ENCODE measurements at places on chromosomes 7 and 10.

GRCh38 chr10:89563861-89564478 lies 28.6 kb upstream of the SLC16A12 start:
- DNase-seq, result no peak

DNA sequence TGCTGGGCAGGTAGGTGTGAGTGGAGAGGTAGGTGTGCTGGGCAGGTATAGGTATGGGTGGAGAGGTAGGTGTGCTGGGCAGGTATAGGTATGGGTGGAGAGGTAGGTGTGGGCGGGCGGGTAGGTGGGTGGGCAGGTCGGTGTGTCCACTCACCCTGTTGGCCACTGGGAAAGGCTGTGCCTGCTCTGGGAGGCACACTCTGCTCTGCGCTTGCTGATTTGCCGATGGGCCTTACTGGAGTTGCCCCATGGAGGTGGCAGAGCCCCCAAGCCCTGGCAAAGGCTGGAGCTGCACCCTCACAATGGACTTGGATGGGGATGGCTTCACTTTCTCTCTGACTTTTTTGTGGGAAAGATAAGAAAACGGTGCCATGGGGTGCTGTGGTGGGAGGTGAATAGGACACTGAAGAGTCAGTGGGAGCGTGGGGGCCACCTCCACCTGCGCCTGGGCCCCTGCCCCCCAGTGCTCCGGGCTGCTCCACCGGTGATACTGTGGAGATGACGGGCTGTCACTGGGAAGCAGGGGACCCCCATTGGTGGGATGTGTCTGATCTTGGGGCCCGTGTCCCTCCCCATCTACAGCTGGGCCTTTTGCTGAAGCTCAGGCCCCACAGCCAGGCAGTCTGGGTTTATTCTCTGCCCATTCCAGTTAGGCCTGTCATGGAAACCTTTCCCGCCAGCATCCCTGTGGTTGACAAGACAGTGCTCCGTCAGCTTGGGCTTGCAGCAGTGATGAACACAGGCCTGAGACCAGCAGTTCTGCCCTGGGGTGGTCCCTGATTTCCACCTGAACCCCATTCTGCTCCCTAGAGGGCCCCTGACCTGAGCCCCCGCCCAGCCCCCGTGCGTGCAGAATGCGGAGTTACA lies 75.0 kb downstream of the NKX6-2 start:
- DNase-seq, result peak; percentile 1

DNA sequence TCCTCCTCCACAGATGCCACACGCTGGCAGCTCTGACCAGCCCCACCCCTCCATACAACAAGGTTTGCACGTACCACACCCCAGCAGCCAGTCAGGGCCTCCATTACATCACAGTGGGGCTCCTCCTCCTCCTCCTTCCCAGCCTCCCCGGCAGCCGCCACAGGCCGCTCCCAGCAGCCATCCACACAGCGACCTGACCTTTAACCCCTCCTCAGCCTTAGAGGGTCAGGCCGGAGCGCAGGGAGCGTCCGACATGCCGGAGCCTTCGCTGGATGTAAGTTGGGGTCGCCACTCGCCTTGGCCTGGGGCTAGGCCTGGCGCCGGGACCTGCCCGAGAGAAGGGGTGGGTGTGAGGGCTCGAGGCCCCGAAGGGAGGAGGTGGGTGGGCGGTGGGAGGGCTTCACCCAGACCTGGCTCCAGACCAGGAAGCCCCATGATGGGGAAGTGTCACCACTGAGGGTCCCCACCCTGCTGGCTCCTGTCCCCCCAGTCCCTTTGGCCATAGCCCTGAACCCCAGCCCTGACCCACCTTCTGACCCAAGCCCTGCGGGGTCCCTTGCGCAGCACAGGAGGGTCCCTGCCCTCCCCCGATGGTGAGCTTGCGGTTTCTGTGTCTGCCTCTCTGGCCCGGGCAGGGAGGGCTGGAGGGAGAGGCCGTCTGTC lies 36.2 kb upstream of the PPIF start:
- DNase-seq, result peak; percentile 47

DNA sequence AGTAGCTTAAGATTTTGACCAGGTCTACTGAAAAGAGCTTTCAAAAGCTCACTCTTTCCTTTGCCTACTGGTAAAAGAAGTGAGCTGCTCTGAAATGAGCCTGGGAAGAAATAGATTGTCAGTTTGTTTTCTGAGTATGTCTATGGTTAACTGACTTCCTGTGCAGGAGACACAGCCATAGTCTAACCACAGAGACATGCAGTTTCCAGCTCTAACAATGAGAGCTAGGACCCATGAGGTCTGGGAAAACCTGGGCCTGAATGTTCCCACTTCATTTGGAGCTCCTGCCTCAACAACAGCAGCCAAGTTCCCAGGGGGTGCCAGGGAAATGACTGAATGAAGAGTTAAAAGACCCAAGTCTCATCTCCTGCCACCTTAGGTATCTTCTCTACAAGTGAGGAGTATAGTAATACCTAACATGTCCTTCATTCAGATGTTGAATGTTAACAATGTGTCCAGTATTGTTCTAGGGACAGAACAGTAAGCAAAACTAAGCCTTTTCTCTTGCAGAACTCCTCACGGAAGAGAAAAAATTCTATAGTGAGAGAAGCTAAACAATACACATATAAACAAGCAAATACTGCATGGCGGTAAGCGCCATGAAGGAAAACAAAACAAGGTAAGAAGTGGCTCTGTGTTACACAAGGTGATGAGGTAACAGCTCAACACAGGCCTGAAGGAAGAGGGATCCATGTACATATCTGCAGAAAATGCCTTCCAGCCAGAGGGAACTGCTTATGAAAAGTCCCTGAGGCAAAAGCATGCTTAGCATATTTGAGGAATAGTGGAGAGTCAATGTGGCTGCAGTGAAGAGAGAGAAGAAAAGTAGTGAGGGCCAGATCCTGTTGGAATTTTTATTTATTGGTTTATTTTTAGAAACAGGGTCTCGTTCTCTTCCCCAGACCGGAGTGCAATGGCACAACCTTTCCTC lies 26.4 kb upstream of the ANKRD1 start:
- DNase-seq, result no peak

DNA sequence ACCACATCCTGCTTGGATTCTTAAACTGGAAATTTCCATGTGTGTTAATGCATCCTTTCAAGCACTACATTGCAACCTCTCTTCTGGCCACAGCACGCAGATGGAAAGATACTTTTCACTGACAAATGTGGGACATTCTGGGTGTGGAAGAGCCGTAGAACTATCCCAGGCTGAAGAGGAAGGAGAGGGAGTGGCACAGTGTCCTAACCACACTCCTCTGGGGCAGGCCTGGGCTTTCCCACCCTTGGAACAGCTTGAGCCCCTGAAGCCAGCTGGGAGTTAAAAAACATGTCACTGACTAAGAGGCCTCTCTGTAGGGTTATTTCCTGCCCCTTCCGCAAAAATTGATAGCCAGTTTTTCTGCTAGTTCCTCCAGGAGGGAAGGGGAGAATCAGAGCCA lies 34.0 kb upstream of the DNMBP start:
- DNase-seq, result no peak

GRCh38 chr7:78039790-78040776 lies 241.5 kb downstream of the PHTF2 start:
- DNase-seq, result no peak

DNA sequence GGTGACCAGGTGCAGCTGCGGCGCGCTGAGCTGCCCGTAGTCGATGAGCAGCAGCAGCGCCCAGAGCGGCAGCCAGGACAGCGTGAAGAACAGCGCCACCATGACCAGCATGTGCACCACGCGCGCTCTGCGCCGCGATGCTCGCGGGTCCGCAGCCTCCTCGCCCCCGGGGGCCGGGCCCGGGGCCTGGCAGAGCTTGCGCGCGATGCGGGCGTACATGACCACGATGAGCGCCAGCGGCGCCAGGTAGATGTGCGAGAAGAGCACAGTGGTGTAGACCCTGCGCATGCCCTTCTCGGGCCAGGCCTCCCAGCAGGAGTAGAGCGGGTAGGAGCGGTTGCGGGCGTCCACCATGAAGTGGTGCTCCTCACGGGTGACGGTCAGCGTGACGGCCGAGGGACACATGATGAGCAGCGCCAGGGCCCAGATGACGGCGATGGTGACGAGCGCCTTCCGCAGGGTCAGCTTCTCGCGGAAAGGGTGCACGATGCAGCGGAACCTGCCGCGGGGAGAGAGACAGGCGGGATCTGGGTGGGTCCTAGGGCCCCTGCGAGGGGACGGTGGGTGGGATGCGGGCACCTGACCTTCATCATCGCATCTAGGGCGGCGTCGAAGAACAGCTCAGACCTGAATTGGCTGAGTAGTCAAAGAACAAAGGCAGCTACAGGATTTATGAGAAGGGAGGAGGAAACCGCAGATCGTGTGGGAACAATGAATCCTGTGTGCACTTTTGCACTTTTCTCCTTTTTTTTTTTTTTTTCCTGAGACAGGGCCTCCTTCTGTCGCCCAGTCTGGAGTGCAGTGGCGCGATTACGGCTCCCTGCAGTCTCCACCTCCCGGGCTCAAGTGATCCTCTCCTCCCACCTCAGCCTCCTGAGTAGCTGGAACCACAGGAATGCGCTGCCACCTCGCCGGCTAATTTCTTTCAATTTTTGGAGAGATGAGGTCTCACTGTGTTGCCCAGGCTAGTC lies 22.4 kb upstream of the PPA1 start:
- no peak for DNase-seq

DNA sequence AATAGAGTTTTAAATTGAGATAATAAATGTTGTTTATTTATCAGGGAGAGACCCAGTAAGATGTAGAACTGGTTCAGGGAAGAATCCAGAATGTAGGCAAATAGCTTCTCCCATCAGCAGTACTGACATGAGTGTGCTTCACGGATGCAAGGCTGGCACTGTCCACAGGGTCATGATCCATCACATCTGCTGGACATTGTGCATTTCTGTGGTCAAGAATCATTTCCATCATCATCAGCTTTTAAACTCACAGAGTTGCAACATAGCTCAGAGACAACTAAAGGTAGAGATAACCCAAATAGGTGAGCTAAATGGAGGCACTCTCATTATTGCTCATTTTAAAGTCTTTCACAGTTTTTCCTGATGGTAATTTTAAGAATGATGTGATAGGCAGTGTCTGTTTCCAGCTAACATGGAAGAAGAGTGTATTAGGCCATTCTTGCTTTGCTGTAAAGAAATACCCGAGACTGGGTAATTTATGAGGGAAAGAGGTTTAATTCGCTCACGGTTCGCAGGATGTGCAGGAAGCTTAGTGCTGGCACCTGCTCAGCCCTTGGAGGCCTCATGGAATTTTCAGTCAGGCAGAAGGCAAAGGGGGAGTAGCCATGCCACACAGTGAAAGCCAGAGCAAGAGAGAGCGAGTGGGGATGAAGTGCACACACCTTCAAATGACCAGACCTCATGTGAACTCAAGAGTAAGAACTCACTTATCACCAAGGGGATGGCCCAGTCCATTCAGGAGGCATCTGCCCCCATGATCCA lies 80.8 kb downstream of the INPP5A start:
- no peak for DNase-seq

DNA sequence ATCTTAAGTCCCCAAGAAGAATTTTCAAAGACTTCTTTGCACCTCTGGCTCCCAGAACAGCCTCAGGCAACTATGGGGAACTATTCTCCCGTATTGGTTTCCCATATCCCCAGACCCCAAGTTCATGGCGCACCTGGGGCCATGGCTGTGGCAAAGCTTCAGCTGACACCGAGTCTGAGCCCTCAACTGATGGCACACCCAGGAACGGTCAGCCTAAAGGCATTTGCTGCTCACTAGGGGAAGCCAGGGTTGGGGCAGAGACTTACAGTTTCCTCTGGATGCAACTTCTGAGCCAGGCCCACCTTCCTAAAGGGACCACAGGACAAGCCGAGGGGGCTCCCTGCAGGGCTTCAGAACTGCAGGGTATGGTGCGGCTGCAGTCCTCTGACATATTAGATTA lies 13.7 kb upstream of the CPA1 start:
- no peak for DNase-seq

GRCh38 chr10:78756604-78757343 lies 312.0 kb upstream of the ZMIZ1 start:
- no peak for DNase-seq

DNA sequence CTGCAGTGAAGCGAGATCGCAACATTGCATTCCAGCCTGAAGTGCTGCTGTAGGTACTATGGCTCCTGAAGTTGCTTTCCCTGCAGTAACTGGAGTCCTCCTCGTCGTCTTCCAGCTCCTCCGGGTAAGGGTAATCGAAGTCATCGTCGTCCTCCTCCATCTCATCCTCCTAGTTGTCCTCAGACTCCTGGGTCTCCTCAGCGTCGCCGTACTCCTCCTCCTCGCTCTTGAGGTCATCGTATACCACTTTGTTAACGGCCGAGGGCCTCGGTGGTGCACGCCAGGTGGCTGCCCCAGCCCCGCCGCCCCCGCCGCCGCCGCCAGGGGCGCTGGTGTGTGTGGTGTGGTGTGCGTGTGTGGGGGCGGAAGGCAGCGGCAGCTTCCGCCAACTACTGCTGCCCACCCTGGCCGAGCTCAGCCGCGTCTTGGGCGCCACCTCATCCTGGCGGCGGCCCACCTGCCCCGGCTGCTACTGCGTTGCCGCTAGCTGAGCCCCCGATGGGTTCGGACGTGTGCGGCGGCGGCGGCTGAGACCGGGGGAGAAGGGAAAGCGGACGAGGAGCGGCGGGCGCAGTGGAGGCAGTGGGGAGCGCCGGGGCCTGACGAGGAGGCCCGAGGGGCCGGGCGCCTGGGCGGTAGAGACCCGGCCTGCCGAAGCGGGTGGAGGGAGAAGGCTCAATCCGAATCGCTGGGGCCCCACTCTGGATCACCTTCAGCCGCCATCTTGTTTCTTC lies 11.8 kb upstream of the ACBD5 start:
- peak; percentile 41 for DNase-seq

DNA sequence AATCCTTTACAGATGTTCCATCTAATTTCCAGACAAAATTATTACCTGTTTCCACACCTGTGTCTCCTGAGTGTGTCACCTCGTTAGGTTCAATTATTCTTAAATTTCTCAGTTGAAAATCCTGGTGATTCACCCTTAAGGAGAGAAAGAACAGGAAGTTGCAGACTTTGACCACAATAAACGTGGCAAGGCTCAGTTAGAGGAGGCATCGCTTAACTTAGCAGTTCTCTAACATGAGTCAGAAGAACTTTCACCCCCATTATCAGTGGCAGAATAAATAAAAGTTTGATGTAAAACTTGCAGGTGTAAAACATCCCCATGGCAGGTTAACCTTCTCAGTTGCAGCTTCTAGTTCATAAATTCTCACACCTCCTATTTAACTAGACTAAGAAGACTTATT lies 8.3 kb downstream of the XPNPEP1 start:
- DNase-seq, result no peak

- no peak for DNase-seq
Observed at GRCh38 chr7:55962014-55962413, 2.4 kb upstream of the NIPSNAP2 start.

- no peak for DNase-seq
Observed at GRCh38 chr10:46240684-46241565, 45.9 kb upstream of the ANTXRL start.

GRCh38 chr10:72134785-72135767 lies 46.7 kb upstream of the SPOCK2 start:
- DNase-seq, result no peak

DNA sequence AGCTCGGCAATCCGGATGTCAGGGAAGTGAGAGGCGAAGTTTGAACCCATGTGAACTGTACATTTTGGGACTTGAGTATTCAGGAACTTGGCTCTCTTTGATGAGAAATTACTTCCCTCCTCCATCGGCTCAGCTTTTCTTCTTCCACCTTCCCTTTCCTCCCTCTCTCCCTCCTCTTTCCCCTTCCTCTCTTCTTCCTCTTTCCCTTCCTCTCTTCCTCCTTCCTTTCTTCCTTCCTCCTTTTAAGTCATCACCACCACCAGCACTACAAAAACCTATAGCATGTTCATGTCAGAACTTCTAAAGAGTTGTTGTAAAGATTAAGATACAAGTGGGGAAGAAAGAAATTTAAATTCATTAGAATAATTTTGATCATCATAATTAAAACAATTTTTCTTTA lies 31.9 kb upstream of the CDHR3 start:
- DNase-seq, result no peak

All from nephron progenitor cell (in vitro differentiated cells).